ENCODE measurements at places on chromosomes 5 and 9.

DNA sequence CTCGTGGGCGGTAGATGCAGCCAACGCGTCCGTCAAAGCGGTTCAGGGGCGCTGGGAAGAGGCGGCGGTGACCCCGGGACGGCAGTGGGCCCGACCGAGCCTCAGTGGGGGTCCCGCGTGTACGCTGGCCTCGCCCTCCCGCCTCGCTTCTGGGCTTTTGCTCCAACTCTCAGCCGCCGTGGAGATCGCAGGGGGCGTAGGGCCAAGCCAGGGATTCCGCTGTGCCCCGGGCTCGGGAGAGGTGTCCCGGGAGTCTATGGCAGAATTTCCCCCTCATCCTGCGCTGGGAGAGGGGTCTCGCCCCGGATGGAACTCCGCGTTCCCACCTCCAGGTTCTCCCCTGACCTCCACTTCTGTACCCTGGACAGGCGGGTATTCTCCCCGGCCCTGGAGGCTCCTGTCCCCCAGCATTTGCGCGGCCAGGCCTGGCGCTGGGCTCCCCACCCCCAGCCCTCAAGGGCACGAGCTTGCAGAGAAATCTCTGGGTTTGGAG is 131.9 kb downstream of the MRPL36 start:
- DNase-seq, result no peak

DNA sequence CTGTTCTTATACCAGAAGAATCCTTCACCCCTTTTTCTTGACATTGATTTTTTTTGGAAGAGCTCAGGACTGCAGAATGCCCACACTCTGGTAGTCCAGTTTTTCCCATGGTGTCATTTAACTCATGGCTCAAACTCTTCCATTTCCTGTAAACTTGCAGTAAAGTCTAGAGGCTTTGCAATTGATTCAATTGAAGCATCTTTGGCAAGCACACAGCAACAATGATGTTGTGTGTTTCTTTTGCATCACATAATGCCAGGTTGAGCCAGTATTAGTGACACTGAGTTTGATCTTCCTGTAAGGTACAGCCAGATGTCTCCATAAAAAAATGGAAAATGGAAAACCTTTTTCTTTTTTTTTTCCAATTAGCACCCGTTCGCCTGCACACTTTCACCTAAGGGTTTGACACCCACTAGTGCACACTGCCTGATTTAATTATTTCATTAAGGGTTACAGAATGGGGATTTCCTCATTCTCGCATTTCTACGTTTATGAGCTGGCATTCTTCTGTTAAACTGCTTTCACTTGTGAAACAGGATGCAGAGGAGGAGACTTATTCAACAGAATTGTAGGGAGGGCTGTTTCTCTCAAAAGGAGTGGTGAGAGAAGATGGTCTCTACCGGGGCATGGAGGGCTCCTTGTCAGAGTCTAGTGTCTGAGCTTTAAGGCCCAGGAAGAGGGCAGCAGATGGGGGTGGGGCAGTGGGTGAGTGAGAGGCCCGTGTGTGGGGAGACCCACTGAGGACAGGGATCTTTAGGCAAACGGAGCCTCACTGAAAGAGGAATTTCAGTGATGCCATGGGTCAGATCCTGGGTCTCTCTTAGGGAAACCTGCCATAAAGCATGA is 2.2 kb upstream of the S1PR3 start:
- no peak for DNase-seq

- DNase-seq, result no peak
Observed at GRCh38 chr5:136212252-136212721, 19.3 kb upstream of the SMIM32 start.

GRCh38 chr5:50967009-50967562 is 300.6 kb downstream of the PARP8 start:
- DNase-seq, result no peak

GRCh38 chr9:125399165-125399564 is 137.5 kb downstream of the GAPVD1 start:
- DNase-seq, result no peak

Measured in stimulated activated CD8-positive, alpha-beta memory T cell treated with anti-CD3 and anti-CD28 coated beads, Interleukin-15, amount 100 ng/mL, for 4 hours (primary cell).